Endothelial cell of umbilical vein (primary cell): ENCODE measurements at places on chromosomes 5 and 9. TPM values are rescaled to one million over a fixed set of nuclear protein-coding genes. Genes with fewer than 3 reads are reported as not detected.

- DNase-seq: no peak
Measured at GRCh38 chr5:170000155-170000554, 19.9 kb upstream of the INSYN2B start.

DNA sequence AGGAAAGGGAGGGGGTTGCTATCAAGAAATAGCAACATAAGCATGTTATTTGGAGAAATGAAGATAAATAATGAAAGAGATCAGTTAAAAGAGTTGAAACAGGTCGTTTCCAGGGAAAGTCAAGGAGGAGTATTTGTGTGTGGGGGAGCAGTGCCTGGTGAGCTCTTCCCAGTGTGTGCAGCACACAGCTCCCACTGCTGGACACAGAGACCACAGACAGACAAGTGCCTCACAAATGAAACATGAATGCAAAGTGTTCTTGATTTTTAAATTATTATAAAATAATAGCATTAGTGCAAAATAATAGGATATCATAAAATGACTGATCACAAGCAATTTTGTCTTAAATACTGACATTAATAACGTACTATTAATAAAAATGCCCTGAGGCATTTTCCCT lies 40.8 kb downstream of the LIFR start:
- peak; percentile 20 for DNase-seq

DNA sequence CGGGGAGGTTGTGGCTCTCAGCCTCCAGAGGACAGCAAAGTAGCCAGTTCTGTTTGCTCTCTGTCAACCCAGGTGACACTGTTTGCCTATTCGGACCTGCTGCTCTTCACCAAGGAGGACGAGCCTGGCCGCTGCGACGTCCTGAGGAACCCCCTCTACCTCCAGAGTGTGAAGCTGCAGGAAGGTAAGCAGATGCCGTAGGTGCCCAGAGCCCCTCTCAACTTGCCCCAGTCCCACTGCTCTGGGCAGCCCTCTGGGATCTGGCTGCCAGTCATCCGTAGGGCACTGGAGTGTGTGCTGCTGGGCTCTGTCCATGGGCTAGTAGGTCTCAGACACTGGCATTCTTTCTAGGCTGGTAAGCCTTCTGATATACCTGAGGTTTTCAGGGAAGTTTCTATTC lies 59.3 kb downstream of the RGS3 start:
- no peak for DNase-seq

GRCh38 chr5:150402229-150402773 lies 10.4 kb downstream of the CD74 start:
- no peak for DNase-seq

BHMT gene
- total RNA-seq: not detected in 2 replicates

PCDHGA5 gene
- 0.78 and 0.93 TPM in 2 replicates for total RNA-seq

OCLN gene
- total RNA-seq: 18.2 and 22.3 TPM in 2 replicates

SGCD gene
- not detected in 2 replicates for total RNA-seq

TTC23L gene
- 0.25 TPM in 1 of 2 replicates, not detected in the other for total RNA-seq

ZFP37 gene
- 1.3 and 1.6 TPM in 2 replicates for total RNA-seq

MARCHF11 gene
- not detected in 2 replicates for total RNA-seq

EPB41L4B gene
- total RNA-seq: 0.15 and 0.23 TPM in 2 replicates

ITGA2 gene
- total RNA-seq: 53.2 and 62.3 TPM in 2 replicates
